ENCODE measurements at places on chromosomes 4 and X. TPM values are rescaled to one million over a fixed set of nuclear protein-coding genes. Genes with fewer than 3 reads are reported as not detected.

ZNF732 gene
- 0.64 TPM for total RNA-seq

DNA sequence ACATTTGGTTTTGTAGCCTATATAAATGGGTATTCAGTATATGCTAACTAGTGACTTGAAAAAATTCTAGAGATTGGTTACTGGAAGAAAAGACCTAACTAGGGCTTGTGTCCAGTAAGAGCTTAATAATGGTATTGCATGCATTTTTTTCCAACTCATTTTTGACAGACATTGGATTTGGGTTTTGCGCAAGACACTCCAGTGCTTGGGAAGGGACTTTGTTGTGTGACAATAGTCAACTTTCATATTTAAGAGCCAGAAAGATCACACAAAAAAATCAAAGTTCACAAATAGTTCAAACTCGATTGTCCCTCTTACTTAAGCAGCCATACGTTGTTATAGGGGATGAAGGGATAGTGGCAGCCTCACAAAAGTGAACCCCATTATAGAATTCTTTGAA, 1.2 kb upstream of the HSD17B11 start:
- no peak for DNase-seq

GRCh38 chr4:48103483-48104139, 30.4 kb downstream of the TXK start:
- DNase-seq = no peak

DNA sequence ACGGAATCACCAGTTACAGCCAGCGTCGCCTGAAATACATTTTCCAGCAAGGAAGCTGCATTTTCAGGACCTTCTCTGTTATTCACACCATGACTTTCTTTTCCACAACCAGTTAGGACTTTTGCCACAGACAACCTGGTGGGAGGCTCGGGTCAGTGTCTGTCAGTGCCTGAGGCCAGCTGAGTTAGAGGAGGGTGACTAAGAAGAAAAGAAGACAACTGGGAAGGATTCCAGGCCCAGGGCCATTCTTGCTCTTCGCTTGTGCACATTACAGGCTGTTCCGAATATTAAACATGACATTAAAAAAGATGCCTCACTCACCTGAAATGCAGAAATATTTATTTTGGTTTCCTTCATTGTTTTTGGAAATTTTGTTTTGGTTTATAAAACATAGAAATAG, 21.4 kb upstream of the CENPU start:
- DNase-seq = no peak

GRCh38 chr4:153426207-153426885, 39.8 kb upstream of the TMEM131L start:
- no peak for DNase-seq

PABPC1L2B gene
- total RNA-seq = not detected

GRCh38 chr4:76457885-76458284, 22.9 kb downstream of the SHROOM3 start:
- no peak for DNase-seq

GRCh38 chr4:151029537-151029936, 14.5 kb upstream of the LRBA start:
- peak; percentile 15 for DNase-seq

- DNase-seq = no peak
Measured at GRCh38 chrX:109735202-109735744, 2.2 kb upstream of the ACSL4 start.

EREG gene
- total RNA-seq = 52.1 TPM

GRCh38 chr4:151227731-151228130, 49.2 kb upstream of the PRSS48 start:
- peak; percentile 80 for DNase-seq

- DNase-seq = no peak
Measured at GRCh38 chr4:153223427-153223801, 19.2 kb downstream of the TRIM2 start.

RNF128 gene
- 11.9 TPM for total RNA-seq

MBNL3 gene
- 22.6 TPM for total RNA-seq

PGK1 gene
- 163 TPM for total RNA-seq

SRPK3 gene
- 0.79 TPM for total RNA-seq

SULT1B1 gene
- total RNA-seq = 0.10 TPM

GRCh38 chr4:107757283-107757682, 37.2 kb upstream of the PAPSS1 start:
- no peak for DNase-seq

- DNase-seq = no peak
Measured at GRCh38 chrX:13994104-13994503, 35.6 kb downstream of the GEMIN8 start.

GPR34 gene
- total RNA-seq = 2.2 TPM

DNA sequence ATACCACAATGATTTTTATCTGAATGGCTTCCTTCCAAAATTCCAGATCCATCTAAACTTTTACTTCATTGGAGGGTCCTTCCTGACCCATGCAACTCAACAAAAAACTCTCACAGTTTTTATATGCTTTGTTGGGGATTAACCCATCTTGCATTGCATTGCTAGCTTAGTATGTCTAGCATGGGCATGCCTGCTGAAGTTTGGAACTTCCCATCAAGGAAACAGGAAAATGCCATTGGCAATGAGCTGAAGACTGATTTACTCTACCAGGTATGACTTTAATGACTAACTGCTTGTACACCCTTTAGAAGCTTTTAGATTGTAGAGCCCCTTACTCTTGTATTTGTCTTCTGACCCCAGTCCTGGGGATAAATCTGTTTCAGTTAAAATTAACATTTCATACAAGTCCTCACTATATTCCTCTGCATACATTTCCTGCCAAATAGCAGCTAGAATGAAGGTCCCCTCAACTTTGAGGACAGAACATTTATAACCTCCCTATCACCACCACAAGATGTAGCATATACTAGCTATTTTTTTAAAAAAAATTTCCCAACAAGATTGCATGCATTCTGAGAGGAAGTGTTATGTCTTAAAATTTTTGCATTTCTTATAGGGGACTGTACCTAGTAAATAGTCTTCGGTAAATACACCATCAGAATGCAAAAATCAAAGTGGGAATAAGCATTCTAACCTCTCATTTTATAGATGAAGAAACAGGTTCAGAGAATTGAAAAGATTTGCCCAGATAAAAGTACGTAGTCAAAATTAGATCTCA, 52.5 kb upstream of the ATXN3L start:
- DNase-seq = no peak

GRCh38 chr4:26764231-26764630, 96.4 kb upstream of the STIM2 start:
- DNase-seq = no peak

ZNF518B gene
- total RNA-seq = 9.8 TPM

- no peak for DNase-seq
Measured at GRCh38 chr4:90769251-90769650, 642.1 kb downstream of the CCSER1 start.

- DNase-seq = no peak
Measured at GRCh38 chrX:42396136-42396535, 381.8 kb downstream of the PPP1R2C start.

- DNase-seq = no peak
Measured at GRCh38 chrX:14738643-14739042, 134.2 kb downstream of the FANCB start.

- no peak for DNase-seq
Measured at GRCh38 chr4:159463235-159463634, 360.4 kb downstream of the RAPGEF2 start.

DIAPH2 gene
- 16.7 TPM for total RNA-seq

DNA sequence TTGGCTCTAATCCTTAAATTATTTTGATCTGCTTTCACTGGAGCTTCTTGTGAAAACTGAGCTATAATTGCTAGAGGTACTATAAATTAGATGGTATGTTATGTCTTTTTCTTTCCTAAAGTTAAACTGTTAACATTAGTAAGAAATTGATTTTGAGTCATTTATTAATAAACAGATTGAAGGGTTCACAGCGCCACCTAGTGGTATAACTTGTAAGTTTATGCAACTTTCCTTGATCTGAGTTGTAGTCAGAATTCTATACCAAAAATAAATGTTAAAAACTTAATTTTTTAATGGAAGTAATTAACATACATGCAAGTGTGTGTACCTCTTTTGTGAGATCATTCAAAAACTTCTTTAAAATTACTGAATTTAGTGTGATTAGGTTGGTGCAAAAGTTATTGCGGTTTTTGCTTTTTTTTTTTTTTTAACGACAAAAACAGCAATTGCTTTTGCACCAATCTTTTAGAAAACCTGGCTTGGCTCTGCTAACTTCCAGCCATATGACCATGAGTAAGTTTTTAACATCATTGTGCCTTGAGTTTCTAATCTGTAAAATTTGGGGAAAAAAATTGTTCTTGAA, 151.5 kb downstream of the CENPC start:
- no peak for DNase-seq

- DNase-seq = no peak
Measured at GRCh38 chr4:38073596-38074234, 113.5 kb downstream of the PTTG2 start.

NAA11 gene
- not detected for total RNA-seq

HTN1 gene
- not detected for total RNA-seq

ASB5 gene
- not detected for total RNA-seq

- no peak for DNase-seq
Measured at GRCh38 chr4:88549815-88550214, 26.2 kb upstream of the PYURF start.

- DNase-seq = peak; percentile 94
Measured at GRCh38 chrX:130120746-130121504, 10.6 kb upstream of the ELF4 start.

GRCh38 chrX:131393426-131393825, 104.3 kb upstream of the IGSF1 start:
- no peak for DNase-seq

GRCh38 chr4:103626296-103626695, 93.5 kb downstream of the TACR3 start:
- no peak for DNase-seq

GRCh38 chr4:148951346-148951745, 509.1 kb upstream of the NR3C2 start:
- no peak for DNase-seq

- DNase-seq = no peak
Measured at GRCh38 chr4:26862381-26862915, 1.8 kb downstream of the STIM2 start.

DNA sequence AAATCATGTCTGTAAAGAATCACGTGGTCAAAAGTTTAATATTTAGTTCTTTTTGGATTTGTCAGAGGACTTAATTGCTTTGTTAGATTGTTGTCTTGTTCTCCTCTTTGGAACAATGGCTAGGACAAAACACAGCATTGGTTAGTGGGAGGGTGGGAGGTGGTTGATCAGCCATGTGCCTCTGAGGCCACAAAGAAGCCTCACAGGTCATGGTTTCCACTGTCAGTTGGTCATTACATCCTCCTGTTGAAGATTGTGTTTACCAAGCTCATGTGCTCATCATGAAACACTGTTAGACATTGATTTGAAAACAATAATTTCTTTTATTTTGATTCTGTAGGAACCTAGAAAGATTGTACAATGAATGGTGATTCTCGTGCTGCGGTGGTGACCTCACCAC, 31.9 kb downstream of the ADD1 start:
- DNase-seq = no peak

DNA sequence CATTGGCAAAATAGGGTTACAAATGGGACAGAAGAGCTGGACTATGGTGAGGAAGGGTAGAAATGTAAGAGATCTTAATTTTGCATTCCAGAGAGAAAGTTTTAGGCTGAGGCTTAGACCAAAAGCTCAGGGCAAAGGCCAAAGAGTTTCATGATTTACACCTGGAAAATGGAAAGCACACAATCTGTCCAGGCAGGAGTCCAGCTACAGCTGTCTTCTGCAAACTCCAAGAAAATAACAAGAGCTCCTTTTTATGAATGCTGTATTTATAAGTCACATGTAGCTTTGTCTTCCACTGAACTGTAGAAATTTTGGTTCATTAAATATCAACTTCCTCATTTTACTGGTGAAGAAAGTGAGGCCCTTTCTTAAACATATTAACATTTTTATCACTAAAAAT, 288.0 kb upstream of the ATOH1 start:
- DNase-seq = no peak

DNA sequence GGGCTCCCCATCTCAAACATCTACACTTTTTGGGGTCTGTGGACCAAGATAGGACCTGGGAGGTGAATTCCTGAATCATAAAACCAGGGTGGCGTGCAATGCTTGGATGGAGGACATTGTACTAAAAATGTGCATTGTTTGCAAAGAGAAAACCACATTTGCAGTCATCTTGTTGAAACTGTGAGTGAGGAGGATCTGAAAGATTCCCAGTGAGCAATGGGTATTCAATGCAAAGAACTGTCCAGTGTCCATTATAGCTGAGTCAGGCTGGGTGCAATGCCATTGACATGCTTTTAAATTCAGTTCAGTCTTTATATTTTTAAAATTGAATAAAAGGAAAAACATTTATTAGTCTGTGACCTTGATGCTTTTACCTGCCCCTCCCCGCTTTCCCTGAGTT, 215.7 kb downstream of the STK32B start:
- no peak for DNase-seq

GRCh38 chr4:38667085-38667893, 3.3 kb downstream of the KLF3 start:
- peak; percentile 93 for DNase-seq

DNA sequence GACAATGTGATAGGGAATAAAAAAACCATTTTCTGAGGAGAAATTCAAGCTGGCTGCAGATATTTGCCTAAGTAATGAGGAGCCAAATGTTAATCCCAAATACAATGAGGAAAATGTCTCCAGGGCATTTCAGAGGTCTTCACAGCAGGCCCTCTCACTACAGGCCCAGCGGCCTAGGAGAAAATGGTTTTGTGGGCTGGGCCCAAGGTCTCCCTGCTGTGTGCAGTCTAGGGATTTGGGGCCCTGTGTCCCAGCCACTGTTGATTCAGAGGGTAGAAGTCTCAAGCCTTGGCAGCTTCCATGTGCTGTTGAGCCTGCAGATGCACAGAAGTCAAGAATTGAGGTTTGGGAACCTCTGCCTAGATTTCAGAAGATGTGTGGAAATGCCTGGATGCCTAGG, 778.7 kb downstream of the CENPC start:
- no peak for DNase-seq

RTL9 gene
- total RNA-seq = not detected

DNA sequence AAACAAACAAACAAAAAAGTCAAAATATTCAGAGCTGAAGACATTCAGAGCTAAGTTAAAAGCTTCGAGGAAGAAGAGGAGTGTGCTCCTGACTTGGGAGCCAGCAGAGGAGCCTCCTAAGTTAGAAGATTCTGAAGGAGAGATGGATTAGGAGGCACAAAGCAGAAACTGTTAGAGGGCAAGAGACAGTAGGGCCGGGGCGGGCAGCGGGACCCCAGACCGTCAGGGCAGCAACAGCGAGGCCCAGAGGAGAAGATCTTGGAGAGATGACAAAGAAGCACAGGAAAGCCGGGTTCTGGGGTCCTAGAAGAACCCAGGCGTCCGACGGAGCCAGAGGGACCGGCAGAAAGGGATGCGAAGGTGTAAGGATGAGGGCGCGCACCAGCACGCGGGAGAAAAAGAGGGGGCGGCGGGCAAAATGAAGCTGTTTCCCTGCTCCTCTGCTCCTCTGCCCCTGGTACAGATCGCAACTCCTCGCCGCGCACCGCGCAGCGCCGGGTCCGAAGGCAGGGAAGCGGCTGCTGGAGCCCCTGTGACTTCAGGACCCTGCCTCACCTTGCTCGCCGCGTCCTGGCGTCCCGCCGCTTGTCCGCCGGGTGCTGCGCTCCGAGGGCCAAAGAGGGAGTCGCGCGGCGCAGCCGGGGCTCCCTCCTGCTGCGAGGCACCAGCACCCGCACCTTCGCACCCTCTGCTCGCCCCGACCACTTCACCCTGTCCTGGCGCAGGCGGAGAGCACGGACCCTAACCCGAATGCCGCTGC, 477 bp downstream of the KLHL13 start:
- DNase-seq = no peak
